ENCODE measurements at places on chromosomes 12 and 14.

DNA sequence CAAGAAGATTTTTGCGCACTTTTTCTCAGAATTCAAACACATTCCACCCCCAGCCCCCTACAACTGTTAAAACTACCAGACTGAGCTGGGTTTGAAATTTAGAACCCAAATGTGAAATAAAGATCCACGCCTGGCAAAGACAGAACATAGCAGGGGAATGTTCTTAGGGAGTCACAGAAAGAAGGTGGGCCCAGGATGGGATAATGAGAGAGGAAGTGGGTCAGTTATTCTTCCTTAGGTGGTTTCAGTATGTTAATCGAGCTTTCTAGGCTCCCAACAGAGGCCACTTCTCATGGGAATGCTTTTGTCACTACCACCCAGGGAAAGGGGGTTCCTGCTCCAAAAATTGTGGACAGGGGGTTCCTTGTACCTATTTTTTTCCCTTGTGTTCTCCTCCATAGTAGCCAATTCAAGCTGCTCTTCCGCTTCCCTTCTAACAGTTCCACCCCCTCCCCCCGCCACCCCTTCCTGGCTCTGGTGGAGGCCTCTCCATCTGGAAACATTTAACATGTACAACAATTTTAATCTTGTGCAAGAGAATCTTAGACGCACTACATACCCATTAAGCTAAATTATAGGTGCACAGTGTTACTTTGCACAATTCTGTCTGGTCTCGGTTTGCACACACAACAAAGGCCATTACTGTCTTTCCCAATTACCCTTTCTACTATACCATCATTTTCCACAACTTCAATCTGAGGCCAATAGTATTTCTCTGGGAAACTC lies 218.1 kb downstream of the MON2 start:
- no peak for DNase-seq

- no peak for DNase-seq
These were observed 37.0 kb downstream of the KDM2B start for GRCh38 chr12:121543786-121544185.

DNA sequence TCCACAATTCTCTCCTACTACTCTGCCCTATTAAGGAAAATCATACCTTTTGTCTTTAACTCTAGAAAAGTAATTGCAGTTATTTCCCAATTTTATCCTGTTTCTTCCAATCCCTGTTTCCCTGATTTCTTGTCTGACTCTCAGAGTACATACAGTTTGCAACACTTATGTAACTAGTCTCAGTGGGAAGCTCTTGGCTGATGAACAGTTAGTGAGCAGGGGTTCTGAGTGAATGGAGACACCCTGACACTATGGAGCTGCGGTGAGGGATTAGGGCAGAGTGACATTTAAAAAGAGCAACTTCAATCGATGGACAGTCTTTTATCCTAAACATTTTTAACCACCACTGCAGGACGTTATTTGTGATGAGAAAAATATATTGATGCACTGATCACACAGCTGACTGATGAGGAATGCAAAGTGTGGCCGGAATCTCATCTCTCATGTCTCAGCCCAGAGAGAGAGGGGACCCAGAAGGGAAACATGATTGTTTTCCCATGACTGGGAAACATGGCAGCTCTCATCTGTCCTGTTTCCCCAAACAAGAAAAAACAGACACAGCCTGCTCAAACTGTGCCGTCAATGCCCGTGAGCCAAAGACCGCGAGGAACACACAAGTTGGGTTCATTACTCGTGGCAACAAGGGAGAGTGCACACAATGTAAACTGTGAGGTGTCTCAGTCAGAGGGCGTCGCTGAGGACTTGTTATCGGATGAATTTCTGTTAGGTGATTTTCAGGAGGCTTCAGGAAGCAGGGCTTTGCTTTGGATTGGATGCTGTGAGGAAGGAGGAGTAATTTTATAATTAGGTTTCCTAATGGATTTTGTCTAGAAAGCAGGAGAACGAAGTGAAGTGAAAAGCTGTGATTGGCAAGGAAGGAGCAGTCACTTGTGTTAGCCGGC lies 5.2 kb upstream of the SLC6A13 start:
- DNase-seq, result no peak

DNA sequence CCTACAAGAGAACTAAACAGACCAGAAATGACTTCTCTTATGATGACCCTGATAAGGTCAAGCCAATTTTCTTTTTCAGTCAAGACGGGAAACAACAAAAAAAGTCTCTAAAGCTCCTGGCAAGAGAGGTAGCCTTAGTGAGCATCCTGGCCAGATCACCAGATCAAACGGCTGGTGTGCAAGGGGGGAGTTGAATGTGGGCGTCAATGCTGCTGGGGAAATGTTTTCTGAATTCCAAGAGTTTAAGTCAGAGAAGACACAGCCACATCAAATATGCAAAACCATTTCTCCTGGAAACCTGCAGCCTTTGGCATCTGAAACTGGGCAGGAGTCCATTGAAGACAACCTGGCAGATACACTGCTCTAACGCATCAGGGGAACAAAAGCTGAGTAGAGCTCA lies 16.0 kb upstream of the SELPLG start:
- DNase-seq, result no peak

GRCh38 chr12:9378430-9378835 lies 170.2 kb upstream of the PZP start:
- DNase-seq, result no peak

- DNase-seq, result peak; percentile 34
These were observed 2.8 kb downstream of the ARHGEF40 start for GRCh38 chr14:21072781-21073339.

GRCh38 chr14:99192028-99192621 lies 79.9 kb downstream of the BCL11B start:
- no peak for DNase-seq

DNA sequence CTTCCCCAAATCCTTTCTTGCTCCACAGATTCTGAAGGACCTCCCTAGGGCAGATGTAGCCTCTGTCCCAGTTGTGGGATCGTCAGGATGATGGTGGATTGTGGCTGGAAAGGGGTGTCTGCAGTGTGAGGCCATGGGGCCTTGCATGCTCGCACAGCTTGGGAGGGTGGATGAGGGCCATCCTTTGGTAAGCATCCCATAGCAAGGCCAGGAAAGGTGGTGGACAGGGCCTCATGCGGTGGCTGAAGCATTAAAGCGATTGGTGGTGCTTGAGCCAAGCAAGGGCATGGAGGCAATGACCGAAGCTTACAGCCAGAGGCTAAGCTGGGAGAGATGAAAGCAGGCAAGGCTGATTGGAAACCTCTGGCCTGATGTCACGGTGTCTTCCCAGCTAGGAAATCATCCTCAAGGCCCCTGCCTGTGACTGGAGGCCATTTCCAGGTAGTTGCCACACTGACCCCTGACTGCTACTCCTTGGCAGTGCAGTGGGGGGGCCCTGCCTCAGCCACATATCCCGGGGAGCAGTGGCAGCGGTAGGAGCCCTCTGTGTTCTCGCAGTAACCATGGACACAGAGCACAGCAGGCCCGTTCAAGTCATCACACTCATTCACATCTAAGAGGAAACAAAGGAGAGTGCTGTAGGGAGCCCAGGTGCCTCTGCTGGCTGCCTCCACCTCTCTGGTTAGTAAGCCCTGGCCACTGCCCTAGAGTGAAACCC lies 7.0 kb downstream of the ISCA2 start:
- no peak for DNase-seq

DNA sequence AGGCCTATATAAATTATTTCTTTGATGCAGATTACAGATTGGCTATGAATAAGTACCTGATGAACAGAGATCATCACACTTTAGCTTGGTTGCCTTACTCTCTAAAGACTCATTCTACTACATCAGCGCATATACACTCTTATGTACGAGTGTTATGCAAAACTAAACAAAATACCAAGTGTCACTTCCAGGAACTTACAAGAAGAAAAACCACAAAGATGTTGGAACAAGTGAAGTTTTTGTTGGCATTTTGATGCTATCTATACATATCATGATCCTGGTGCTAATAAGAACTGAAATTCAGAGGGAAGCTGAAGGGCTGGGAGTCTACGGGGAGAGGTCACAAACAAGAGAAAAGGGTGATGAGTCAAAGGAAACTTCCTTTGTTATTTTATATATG lies 47.9 kb upstream of the CERS5 start:
- DNase-seq, result no peak

GRCh38 chr12:57232156-57232756 lies 2.7 kb downstream of the SHMT2 start:
- DNase-seq, result no peak

DNA sequence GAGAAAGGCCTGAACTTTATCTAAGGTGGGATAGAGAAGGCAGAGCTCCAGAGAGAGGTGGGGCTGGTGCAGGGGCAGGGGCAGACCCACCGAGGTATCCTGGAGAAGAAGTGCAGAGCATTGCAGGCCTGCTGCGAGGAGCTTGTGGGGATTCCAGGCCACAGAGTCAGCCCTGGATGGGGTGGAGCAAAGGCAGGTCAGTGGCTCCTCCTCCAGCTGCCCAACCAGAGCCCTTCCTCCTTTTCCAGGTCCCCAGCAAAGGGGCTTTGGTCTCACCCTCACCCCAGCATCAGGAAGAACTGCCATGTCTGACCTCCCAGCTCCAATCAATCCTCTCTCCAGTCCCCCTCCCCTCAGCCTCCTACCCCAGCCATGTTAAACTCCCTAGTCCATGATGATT lies 19.8 kb upstream of the ZNF740 start:
- no peak for DNase-seq
